A549 treated with ZK216348 at 1 μM for 4 hours (cell line): ENCODE measurements at places on chromosomes 7 and 10. TPM values are rescaled to one million over a fixed set of nuclear protein-coding genes. Genes with fewer than 3 reads are reported as not detected.

Gene CALHM1
- total RNA-seq = not detected in 5 replicates

Gene CCDC201
- total RNA-seq = not detected in 5 replicates

Gene TMEM229A
- not detected in 5 replicates for total RNA-seq

Gene TUBAL3
- total RNA-seq = 0.22 to 0.45 TPM (median 0.33 TPM) in 5 replicates

Gene TAF6
- 57.0 to 69.0 TPM (median 65.2 TPM) in 5 replicates for total RNA-seq
